ENCODE measurements at places on chromosomes 13 and 19.

GRCh38 chr13:112331675-112332074 lies 44.5 kb upstream of the SPACA7 start:
- DNase-seq, result no peak

GRCh38 chr19:373391-374182 lies 29.0 kb upstream of the MIER2 start:
- DNase-seq, result no peak

DNA sequence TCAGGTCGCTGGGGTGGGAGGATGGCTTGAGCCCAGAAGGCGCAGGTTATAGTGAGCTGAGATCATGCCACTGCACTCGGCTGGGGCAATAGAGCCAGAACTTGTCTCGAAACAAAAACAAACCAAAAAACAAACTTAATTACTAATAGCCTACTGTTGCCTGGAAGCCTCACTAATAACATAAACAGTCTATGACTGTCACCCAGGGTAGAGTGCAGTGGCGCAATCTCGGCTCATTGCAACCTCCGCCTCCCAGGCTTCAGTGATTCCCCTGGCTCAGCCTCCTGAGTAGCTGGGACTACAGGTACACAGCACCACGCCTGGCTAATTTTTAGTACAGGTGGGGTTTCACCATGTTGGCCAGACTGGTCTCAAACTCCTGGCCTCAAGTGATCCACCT lies 18.0 kb downstream of the CATSPERD start:
- DNase-seq, result no peak

DNA sequence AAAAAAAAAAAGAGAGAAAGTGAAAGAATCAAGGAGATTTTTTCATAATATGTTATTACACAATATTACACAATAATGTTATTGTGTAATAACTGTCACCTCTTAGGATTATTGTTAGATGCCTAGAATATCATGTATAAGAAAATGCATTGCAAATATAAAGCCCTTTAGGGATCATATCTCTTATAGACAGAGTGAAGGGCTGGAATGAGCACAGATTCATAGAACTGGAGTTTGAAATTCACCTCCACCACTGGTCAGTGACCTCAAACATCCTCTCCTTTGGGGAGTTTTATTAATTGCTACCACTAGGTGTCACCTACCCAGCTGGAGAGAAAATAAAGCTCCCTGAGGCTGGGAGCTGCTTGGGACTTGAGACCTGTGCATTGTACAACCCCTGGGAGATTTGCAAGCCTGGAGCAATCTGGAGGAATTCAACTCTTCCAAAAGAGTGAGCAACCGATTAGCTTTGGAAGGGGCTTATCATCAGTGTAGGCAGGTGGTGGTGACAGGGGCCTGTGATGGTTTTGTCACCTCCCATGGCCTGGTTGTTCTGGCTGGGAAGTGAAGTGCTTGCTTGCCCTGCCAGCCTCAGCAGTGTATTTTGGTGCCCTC lies 30.3 kb upstream of the FRY start:
- DNase-seq, result peak; percentile 51

DNA sequence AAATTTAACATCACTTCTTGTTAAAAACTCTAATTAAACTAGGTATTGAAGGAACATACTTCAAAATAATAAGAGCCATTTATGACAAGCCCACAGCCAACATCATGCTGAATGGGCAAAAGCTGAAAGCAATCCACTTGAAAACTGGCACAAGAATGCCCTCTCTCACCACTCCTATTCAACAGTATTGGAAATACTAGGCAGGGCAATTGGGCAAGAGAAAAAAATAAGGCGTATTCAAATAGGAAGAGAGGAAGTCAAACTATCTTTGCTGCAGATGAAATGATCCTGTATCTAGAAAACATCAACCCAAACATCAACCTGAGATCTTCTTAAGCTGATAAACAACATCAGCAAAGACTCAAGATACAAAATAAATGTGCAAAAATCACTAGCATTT lies 15.6 kb upstream of the LILRB1 start:
- DNase-seq, result no peak

DNA sequence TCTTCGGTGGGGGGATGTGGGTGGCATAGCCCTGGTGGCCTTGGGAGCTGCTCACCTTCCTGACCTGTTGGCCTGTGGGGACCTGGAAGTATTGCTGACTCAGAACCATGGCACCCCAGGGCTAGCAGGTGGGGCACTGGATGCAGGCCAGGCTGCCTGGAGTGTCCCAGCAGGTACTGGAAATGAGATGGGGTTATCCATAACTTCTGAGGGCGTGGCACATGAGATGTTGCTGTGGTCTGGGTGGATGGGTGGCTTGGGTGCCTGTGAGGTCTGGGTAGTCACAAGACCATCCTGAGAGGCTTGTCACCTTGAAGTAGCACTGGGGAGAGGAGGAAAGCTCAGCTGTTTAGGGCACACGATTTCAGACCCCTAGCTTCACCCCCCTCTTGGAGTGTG lies 636 bp upstream of the RNF225 start:
- DNase-seq, result no peak

All from fibroblast of upper back skin (primary cell).